ENCODE measurements at places on chromosomes 11 and 22. TPM values are rescaled to one million over a fixed set of nuclear protein-coding genes. Genes with fewer than 3 reads are reported as not detected.

CENPM gene
- total RNA-seq = 3.4 TPM

KRTAP5-2 gene
- not detected for total RNA-seq

PTPMT1 gene
- total RNA-seq = 27.5 TPM

TBX10 gene
- not detected for total RNA-seq

HEPHL1 gene
- not detected for total RNA-seq

MED19 gene
- 30.9 TPM for total RNA-seq

EED gene
- 17.9 TPM for total RNA-seq

TRIM6 gene
- 0.64 TPM for total RNA-seq

PARVG gene
- not detected for total RNA-seq

A4GALT gene
- total RNA-seq = 61.4 TPM

CHRM1 gene
- total RNA-seq = not detected

BAIAP2L2 gene
- total RNA-seq = 28.6 TPM

RIBC2 gene
- total RNA-seq = 0.71 TPM

VWA5A gene
- 2.6 TPM for total RNA-seq

KDM4E gene
- 1.1 TPM for total RNA-seq

OR4D5 gene
- not detected for total RNA-seq

GSC2 gene
- not detected for total RNA-seq

KCNA4 gene
- total RNA-seq = not detected

KCNJ4 gene
- 0.86 TPM for total RNA-seq

ANGPTL5 gene
- total RNA-seq = not detected

ART1 gene
- not detected for total RNA-seq

KREMEN1 gene
- 20.5 TPM for total RNA-seq

VSIG2 gene
- total RNA-seq = not detected

PHOX2A gene
- total RNA-seq = 12.0 TPM

ADAMTS15 gene
- total RNA-seq = 0.20 TPM

OR56A1 gene
- total RNA-seq = 0.15 TPM

RAB38 gene
- total RNA-seq = 0.76 TPM

OR8G5 gene
- not detected for total RNA-seq

KRTAP5-11 gene
- total RNA-seq = not detected

DTX4 gene
- total RNA-seq = 4.1 TPM

FGF19 gene
- 5.1 TPM for total RNA-seq

OR52A1 gene
- total RNA-seq = not detected

NXPE2 gene
- total RNA-seq = not detected

ISX gene
- total RNA-seq = not detected

C11orf65 gene
- total RNA-seq = 0.54 TPM

TCN2 gene
- 4.1 TPM for total RNA-seq

OR10W1 gene
- not detected for total RNA-seq

SLC22A12 gene
- not detected for total RNA-seq

ADM2 gene
- total RNA-seq = 37.6 TPM

KRTAP5-5 gene
- not detected for total RNA-seq

CCDC188 gene
- 0.54 TPM for total RNA-seq

STARD10 gene
- total RNA-seq = 13.5 TPM

KCNK7 gene
- 0.69 TPM for total RNA-seq

CASP12 gene
- total RNA-seq = not detected

OR4A16 gene
- not detected for total RNA-seq

GSTT2 gene
- 0.76 TPM for total RNA-seq

WBP2NL gene
- not detected for total RNA-seq

MUC5B gene
- total RNA-seq = not detected

MMP26 gene
- total RNA-seq = not detected

PIWIL4 gene
- total RNA-seq = 0.69 TPM

APOA5 gene
- not detected for total RNA-seq

COPB1 gene
- 99.4 TPM for total RNA-seq

SAA1 gene
- not detected for total RNA-seq

PITPNM1 gene
- total RNA-seq = 25.6 TPM

FAT3 gene
- total RNA-seq = 80.6 TPM

ZP1 gene
- total RNA-seq = not detected

TRPM5 gene
- total RNA-seq = not detected

OR52N5 gene
- not detected for total RNA-seq
